ENCODE measurements at places on chromosomes 2 and 18.
A peak's percentile ranks its signal among the peaks of the same experiment; 100 is the strongest.

GRCh38 chr2:182283512-182283911 lies 143.3 kb downstream of the PDE1A start:
- no peak for DNase-seq

DNA sequence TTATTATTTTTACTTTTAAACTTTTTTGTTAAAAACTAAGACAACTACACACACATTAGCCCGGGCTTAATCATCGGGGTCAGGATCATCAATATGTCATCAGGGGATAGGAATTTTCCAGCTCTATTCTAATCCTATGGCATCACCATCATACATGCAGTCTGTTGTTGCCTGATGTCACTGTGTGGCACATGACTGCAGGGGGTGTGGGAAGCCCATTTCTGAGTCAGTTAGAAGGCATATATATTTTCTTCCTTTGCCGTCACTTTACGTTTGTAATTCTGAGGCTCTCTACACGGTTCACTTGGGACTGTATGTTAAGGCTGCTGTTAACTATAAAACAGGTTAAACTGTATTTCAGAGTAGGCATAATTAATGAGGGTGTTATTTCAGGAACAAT lies 144.4 kb upstream of the ITGA6 start:
- DNase-seq = peak; percentile 41

- DNase-seq = peak; percentile 64
Observed at GRCh38 chr2:84807063-84807485, 73.8 kb downstream of the TRABD2A start.

- peak; percentile 18 for DNase-seq
Observed at GRCh38 chr2:158325031-158325781, 131.3 kb downstream of the CCDC148 start.

GRCh38 chr18:11665146-11665545 lies 23.9 kb upstream of the GNAL start:
- no peak for DNase-seq

DNA sequence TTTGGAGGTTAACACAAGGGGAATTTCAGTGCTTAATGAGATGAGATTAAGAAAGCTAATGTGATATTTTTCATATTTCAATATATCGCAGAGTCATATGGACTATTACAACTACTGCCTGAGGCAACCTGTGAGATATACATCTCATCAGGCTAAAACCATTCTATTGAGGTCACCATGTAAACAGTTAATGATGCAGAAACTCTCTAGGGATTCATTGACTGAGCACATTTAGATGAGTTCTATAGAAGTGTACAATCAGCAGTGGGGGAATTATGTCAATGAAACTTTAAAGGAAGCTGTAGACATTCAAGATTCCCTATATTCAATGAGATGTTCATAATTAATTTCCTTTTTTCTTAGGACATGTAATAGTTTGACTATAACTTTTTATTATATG lies 687.4 kb upstream of the SYT4 start:
- no peak for DNase-seq

- DNase-seq = no peak
Observed at GRCh38 chr18:35158728-35159450, 81.9 kb upstream of the ZNF397 start.

DNA sequence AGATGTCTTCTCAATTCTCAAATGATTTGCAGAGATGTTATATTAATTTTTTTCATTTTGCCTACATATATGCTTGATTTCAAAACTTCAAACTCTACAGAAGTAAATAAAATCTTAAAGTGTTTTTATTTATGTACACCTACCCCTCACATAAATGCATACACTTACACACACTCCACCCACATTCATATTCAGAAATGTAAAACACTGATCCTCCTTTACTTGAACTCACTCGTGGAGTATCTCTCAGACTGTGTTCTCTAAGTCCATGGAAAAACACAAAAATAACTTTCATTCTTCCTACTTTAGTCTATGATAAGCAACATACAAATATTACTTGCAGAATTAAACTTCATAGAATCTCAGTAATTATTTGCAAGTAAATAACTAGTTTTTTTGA lies 209.1 kb upstream of the RBMS1 start:
- no peak for DNase-seq

- no peak for DNase-seq
Observed at GRCh38 chr2:173192071-173192470, 116.4 kb downstream of the MAP3K20 start.

- DNase-seq = no peak
Observed at GRCh38 chr2:24906466-24906865, 13.6 kb downstream of the ADCY3 start.

GRCh38 chr2:127685410-127686080 lies 10.2 kb upstream of the LIMS2 start:
- no peak for DNase-seq

DNA sequence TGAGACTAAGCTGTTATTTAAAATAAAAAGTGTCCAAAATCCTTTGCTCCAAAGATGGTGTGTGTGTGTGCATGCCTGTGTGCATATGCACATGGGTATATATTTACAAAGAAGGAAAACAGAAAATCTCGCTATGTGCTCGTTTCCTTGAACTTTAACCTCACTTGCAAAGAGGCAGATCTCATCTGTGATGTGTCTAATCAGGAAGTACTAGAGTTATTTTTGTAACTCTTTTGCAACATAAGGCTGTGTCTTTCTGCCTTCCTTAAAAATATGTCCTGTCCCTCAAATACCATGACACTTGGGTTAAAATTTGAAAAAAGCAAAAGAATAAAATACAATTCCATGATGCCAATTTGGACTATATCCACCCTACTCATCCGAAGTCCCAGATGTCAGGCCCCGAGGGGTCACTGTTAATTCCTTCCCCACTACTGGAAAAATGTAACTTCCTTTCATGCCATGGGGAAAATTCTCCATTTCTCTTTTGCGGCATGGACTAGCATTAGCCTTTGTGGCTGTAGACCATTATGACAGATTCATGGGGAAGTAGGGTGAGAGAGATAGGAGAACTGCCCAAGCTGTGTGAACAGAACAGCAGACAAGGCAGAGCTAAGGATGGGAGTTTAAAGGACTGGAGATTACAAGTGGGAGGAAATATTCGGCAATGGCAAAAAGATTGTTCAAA lies 191.3 kb downstream of the MYO1B start:
- DNase-seq = no peak

GRCh38 chr18:3447068-3447894 lies 2.7 kb upstream of the TGIF1 start:
- DNase-seq = peak; percentile 59

- no peak for DNase-seq
Observed at GRCh38 chr18:49591271-49591670, 29.4 kb downstream of the LIPG start.

- no peak for DNase-seq
Observed at GRCh38 chr2:12317814-12318426, 398.8 kb upstream of the TRIB2 start.

DNA sequence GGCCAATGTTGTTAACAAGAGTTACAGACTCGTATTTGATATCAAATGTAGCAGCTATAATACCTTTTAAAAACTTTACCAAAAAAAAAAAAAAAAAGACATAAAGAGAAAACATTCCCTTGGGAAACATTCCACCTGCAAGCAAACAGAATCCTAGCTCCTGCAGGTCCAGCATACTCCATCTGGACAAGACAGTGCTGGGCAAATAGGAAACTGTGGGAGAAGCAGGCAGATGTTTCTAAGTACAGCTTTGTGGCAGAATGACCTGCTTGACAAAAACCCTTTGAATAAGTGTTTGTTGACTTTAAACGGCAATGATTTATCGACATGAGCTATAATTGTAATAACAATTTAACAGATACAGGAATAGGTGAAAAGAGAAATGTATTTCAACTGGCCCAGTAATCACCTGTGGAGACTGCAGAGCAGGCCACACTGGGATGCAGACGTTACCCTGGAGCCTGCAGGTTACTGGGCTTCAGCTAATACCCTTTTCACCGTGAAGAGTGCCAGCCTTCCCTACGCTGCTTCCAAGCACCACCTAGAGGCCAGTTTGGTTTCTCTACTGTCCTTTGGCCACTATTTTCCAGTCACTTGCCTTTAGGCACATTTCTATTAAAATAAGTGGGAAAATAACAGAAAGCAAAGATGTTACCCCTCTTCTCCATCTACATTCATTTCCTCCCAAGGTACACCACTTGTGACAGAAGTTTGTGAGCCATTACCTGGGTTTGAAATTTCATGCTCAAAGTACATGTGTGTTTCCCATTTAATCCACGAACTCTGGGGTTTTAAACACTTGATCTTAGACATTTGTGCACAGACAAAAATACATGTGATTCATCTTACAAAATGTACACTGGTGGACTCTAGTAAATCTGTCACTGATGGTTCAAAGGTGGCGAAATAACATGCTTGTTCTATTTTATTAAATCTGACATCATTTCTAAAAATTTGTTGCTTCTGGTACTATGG lies 96.9 kb upstream of the ZNF397 start:
- peak; percentile 31 for DNase-seq

DNA sequence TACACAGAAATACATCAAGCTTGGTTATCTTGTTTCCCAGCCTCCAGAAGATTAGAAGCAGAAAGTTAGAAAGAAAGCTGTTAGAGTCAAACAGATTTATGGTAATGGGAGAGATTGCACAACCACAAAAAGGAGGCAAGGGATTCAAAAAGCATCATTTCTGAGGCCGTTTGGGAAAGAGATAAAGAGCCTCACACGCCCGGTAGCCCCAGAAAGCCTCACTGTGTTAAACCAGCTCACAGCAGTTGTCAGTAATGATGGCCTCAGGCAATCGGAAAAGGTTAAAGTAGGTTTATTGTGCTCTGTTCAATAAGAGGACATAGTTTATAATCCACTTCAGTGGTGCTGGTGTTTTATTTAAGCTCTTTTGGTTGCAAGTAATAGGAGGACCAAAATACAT lies 111.3 kb downstream of the DCC start:
- no peak for DNase-seq

GRCh38 chr2:240138254-240138984 lies 2.0 kb downstream of the OTOS start:
- no peak for DNase-seq

DNA sequence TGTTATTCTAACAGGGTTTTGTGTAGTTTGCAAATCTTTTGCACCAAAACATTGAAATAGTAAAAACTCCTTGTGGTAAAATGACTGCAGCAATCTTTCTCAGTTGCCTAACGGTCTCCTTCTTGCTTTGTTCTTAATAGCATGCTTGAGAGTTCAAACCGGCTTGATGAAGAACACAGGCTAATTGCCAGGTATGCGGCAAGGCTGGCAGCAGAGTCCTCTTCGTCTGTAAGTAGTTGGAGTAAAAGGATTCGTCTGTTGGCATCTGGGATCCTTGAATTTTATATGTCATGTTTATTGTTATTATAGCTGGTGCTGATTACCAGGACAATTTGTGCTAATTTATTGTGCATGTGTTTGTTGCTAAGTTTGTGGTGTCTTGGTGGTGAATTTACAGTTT lies 138.1 kb downstream of the DTNA start:
- DNase-seq = no peak

- DNase-seq = no peak
Observed at GRCh38 chr18:10936176-10937053, 213.0 kb downstream of the PIEZO2 start.

- DNase-seq = no peak
Observed at GRCh38 chr18:9126337-9126736, 10.2 kb upstream of the ANKRD12 start.

DNA sequence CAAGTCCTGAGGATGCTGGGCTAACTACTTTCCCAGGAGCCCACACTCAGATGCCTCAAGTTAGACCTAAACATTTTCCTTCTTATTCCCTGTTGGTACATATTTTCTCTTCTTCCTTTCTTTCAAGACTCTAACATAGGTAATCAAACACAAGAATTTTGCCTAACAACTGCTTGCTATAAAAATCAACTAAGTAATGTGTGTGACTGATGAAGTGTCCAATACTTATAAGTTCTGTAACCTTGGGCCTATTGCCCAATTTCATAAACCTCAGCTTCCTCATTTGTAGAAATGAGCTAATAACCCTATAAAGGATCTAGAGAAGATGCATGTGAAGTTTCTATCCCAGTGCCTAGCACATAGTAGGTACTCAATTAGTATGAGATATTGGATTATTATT lies 31.6 kb upstream of the PIK3C3 start:
- DNase-seq = no peak

DNA sequence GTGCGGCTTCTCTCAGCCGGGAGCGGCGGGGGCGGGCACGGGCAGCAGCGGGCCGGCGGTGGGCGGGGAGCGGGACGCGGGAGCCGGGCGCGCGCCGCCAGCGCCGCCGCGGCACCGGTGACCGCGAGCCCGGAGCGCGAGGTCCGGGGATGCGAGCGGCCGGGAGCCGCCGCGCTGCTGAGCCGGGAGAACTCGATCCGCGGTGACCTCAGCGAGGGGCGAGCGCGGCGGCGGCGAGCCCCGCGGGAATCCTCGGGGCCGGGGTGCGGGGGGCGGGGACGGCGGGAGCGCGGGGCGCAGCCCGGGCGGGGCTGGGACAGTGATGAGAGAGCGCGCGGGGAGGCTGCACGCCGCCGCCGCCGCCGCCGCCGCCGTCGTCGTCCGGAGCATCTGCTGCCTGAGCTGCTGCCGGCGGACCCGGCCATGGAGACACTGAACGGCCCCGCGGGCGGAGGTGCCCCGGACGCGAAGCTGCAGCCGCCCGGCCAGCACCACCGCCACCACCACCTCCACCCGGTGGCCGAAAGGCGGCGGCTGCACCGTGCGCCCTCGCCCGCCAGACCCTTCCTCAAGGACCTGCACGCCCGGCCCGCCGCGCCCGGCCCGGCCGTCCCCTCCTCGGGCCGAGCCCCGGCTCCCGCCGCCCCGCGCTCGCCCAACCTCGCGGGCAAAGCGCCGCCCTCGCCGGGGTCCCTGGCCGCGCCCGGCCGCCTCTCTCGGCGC lies at the start of gene MTCL1:
TSS of gene MTCL1 (plus strand) at position 319 of the 723 bp plus-strand sequence. CDS start at position 424, 105 bp downstream.
- peak; percentile 39 for DNase-seq

DNA sequence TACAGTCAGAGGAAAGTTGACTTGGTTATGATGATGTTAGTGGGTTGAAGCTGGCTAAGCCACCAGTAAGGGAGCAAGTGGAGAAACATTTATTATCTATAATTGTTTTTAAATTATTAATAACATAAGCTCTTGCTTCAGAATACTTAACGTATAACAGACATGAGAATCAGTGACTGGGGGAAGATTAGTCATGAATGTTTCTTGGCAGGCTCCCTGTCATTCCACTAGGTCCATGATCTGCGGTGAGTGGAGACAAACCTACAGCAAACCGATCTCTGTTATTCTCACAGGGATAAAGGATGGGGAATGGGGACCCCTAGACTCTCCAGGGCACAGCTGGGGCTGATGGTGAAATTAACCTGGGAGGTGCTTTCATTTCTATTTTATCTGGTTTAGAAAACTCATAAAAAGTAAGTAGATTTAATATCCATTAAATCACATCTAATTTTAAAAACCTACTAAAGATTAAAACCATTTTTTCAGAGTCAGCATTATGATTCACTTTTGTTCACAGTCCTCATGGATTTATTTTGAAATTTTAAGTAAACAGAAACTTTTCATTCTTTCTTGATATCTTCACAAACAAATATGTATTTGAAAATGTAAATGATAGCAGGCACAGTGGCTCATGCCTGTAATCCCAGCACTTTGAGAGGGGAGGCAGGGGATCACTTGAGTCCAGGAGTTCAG lies 420.3 kb downstream of the PTPRM start:
- no peak for DNase-seq

GRCh38 chr2:1954061-1954460 lies 209.7 kb upstream of the PXDN start:
- no peak for DNase-seq

All from SW480 (cell line).